NCI-H526 (cell line): ENCODE measurements at places on chromosomes 5 and 9.
A peak's percentile ranks its signal among the peaks of the same experiment; 100 is the strongest.

- DNase-seq: no peak
Measured at GRCh38 chr5:179232091-179232735, 113.0 kb downstream of the ADAMTS2 start.

- no peak for DNase-seq
Measured at GRCh38 chr9:12739014-12739652, 35.7 kb upstream of the LURAP1L start.

- DNase-seq: no peak
Measured at GRCh38 chr9:126024581-126025230, 277.5 kb downstream of the PBX3 start.

DNA sequence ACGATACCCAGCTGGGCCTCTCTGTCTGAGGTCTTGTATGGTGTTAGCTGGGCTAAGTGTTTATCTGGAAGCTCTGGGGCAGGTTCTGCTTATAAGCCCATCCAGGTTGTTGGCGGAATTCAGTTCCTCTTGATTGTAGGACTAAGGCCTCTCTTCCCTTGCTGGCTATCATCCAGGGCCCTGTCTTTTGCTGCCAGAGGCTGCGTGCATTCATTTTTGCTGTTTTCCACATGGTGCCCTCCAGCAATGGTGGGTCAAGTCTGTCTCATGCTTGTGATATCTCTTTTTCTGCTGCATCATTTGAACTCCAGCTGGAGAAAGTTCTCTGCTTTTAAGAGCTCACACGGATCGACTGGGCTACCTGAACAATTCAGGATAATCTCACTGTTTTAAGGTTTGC lies 105.7 kb upstream of the ZNF618 start:
- no peak for DNase-seq

GRCh38 chr9:134877541-134877940 lies 3.1 kb upstream of the FCN2 start:
- DNase-seq: no peak

GRCh38 chr9:123090956-123091355 lies 57.5 kb downstream of the GPR21 start:
- peak; percentile 2 for DNase-seq

DNA sequence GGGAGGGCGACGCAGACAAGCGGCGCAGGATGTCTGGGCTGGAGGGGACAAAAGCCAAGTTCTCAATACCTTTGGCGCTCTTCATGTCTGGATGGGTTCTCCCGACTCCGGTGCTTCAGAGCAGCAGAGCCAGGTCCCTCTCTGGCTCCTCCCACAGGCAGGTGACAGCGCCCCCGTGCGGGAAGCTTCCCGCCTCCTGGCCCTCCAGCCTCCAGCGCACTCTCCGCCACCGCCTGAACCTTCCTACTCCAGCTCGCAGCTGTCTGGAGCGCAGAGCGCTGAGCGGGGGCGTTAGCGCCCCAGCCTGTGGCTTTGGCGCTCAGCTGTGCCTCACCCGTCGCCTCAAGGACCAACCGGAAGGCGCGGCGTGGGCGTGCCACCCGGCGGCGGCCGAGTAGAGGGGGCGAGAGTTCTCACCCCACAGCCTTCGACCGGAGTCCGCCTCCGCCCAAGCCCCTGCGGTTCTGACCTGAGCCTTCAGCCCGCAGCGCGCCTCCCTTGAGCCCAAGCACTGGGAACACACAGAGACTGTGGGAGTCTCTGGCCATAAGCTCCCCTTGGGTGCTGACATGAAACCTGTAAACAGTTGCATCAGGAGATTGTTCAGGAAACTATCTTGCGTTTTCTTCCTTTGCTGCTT lies at the start of gene SLCO4C1:
Gene SLCO4C1 (minus strand): TSS at position 107 of the 640 bp plus-strand sequence. CDS start 22 bp downstream, at position 85.
- peak; percentile 14 for DNase-seq

DNA sequence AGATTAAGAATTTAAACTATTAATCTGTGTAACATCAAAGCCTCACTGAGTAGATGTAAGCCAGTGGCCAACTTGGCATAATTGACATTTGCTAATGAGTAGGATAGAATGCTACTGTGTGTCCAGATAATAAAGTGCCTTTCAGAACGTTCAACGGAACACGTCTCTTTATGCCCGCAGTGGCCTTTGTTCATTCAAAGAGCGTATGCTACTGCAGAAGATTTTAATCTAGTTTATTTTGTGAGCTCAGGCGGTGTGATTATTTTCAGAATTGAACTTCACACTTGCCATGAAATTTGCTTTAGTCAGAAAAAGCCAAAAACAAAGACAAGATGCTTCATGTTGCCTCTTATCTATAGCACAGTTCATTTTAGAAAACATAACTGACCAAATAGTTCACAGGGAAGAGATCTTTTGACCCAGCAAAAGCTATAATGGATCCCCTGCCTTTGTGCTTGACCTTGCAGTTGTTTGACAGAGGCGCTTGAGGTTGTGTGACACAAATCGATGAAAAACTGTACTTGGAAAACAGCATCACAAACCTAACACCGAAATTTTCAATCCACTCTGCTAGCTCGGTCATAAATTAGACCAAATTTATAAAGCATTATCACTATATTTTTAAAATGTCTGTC lies 530.9 kb upstream of the TYRP1 start:
- no peak for DNase-seq

GRCh38 chr5:154176181-154176580 lies 14.4 kb upstream of the GALNT10 start:
- DNase-seq: no peak

DNA sequence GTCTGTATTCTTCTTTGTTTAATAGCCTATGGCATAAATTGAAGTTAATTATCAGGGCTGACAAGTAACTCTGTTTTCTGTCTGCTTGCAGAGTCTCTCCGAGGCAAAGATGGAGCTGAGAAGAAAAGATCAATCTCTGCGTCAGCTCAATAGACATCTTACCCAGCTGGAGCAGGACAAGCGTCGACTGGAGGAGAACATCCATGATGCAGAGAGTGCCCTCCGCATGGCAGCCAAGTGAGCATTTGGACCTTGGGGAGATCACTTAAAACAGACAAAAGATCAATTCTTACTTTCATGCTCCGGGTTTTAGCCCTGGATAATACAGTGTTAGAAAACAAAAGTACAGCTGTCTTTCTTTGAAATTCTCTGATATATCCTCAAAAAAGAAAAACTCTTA lies 293.8 kb downstream of the CCDC171 start:
- no peak for DNase-seq

GRCh38 chr5:166497496-166498104 lies 1793.8 kb upstream of the WWC1 start:
- no peak for DNase-seq

GRCh38 chr9:90460220-90460619 lies 182.4 kb downstream of the DIRAS2 start:
- no peak for DNase-seq

GRCh38 chr5:90613918-90614504 lies 55.4 kb downstream of the ADGRV1 start:
- DNase-seq: no peak

DNA sequence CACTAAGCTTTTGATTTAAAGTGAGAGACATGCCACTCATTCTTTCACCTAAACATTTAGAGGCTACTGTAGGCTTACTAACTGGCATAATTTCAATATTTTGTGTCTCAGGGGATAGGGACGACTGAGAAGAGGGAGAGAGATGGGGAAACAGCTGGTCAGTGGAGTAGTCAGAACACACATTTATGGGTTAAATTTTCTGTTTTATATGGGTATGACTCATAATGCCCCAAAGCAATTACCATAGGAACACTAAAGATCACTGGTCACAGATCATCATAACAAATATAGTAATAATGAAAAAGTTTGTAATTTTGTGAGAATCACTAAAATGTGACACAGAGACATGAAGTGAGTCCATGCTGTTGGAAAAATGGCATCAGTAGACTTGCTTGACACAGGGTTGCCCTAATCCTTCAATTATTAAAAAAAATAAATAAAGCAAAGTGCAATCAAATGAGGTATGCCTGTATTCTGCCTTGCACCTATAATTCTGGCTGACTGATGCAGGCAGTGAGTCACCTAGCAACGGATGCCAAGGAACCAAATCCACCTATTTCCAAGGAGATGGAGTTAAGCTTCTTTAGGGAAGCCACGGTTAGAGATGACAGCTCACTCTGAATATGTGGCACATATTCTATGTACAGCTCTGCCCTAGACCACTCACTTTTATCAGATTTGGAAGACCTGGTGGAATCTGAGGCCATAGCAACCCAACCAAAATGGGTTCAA lies 166.1 kb downstream of the MARCHF11 start:
- no peak for DNase-seq

DNA sequence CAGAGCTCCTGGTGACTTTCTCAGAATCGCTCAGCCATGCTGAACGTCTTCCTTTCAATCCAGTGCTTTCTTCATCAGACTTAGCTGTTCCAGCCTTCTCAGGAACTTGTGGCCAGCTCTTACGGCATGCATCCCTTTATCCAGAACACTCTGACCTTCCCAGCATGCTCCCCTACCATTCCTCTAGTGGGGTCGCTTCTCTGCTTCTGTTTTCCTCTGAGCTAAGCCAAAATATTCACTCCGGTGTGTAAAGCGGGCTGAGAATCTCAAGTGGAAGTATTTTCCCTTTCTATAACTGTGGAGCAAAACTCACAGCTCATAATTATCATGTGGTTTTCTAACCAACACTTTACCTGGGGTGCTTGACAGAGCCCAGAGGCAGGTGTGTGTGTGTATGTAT lies 6.2 kb downstream of the DCANP1 start:
- no peak for DNase-seq
